ENCODE measurements at places on chromosomes 13 and 19.
A peak's percentile ranks its signal among the peaks of the same experiment; 100 is the strongest.

DNA sequence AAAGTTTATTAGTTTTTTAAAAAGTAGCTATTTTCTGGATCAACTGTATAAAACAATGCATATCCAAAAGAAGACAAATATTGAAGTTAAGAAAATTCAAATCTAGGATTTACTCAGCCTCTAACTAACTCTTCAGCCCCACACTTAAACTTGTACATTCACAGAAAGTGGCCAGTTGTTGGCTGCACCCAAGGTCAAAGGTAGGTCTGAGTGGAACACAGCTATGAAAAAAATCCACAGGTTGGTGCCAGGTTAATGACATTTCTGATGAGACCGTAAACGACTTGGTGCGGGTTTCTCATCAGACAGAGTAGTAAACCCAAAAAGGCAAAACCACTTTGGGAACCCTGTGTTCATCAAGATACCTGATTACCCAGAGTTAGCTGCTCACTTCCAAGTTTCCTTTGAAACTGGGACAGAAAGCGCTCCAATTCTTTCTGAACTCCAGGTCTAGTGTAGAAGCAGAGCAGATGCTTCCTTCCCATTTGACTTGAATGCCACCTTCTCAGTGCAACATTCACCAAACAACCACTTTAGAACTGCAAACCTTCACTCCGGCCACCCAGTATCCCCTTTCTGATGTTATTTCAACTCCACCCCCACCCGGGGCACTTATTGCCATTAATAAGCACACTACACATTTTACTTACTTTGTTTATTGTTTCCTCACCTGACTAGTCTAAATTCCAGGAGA is 208.3 kb upstream of the STARD13 start:
- no peak for DNase-seq

- no peak for DNase-seq
Measured at GRCh38 chr19:20279516-20279915, 112.5 kb downstream of the ZNF486 start.

DNA sequence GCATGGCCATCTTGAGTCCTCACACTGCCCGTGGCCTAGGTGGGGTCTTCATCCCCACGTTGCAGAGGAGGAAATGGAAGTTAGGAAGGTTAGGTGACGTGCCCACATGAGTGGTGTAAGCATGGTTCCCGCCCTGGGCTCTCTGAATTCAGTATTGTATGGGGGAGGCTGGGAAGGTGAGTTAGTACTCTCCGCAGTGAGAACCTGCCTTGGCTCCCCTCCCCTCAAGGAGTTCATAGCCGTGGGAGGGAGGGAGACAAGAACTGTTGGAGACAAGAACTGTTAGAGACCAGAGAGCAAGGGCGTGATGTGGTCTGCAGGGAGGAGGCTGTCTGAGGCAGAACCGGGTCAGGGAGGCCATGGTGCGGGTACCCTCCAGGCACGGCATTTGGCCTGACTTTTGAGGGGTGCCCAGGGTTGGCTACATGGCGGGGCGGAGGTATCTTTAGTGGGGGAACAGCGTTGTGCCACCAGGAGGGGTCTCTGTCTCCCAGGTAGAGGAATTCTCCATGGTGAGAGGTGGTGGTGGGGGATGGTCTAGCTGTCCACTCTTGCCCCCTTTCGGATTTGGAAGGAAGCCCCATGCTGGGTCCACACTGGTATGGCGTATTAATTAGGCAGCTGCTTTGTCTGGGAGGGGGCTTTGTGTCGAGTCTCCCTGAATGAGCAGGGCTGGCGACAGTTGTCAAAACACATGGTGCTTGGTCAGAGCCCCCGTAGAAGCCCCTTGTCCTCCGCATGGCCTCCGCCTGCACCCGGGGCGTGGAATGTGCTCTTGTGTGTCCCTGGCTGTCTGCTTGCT is 45.8 kb downstream of the CAPN12 start:
- DNase-seq: no peak

GRCh38 chr13:111539791-111540446 is 219.5 kb downstream of the TEX29 start:
- DNase-seq: no peak

- no peak for DNase-seq
Measured at GRCh38 chr19:18098891-18099622, 1.5 kb downstream of the MAST3 start.

GRCh38 chr13:97944396-97945029 is 9.0 kb upstream of the IPO5 start:
- DNase-seq: no peak

DNA sequence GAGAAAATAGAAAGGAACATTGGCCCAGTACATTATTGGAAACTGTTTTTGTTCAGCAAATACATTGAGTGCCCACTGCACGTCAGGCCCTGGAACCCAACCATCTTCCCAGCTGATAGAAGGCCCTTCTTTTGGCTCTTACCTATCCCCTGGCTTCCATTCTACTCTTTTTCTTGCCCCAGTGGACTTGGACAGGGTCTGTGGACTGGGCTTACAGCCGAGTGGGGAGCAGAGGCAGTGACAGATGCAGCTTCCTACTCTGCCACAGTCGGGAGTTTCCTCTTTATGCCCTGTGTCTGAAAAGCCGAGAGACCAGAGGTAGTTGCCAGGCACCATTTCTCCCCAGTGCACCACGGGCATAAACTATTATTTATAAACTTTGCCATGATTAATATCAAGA is 70.4 kb downstream of the ARHGAP35 start:
- DNase-seq: no peak

GRCh38 chr13:99296398-99296797 is 10.8 kb downstream of the GPR183 start:
- DNase-seq: no peak

GRCh38 chr19:10587022-10587838 is at the start of gene AP1M2:
AP1M2 (minus strand) TSS chr19:10587312; CDS start chr19:10587231, 81 bp downstream.
- no peak for DNase-seq

GRCh38 chr13:93413972-93414717 is 187.5 kb downstream of the GPC6 start:
- no peak for DNase-seq

GRCh38 chr19:45419396-45419795 is 4.3 kb downstream of the ERCC1 start:
- DNase-seq: peak; percentile 75

- no peak for DNase-seq
Measured at GRCh38 chr13:107139006-107139405, 571.1 kb upstream of the ARGLU1 start.

DNA sequence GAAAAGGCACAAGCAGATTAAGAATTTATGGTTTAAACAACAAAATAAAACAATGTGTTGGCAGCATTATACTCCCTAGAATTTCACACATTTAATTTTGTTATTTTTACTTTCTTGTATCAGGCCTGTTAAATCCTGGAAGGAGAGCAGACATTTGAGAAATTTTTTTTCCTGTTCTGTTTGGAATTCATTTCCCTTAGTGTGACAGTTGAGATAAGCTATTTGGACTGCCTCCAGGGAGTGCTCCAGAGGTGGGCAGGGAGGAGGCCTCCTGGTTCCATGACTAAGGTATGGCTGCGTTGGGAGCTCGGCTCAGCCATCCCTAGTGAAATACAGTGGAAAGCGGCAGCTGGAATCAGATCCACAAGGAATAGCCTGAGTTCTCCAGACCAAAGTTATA is 185.7 kb downstream of the KCNRG start:
- no peak for DNase-seq

DNA sequence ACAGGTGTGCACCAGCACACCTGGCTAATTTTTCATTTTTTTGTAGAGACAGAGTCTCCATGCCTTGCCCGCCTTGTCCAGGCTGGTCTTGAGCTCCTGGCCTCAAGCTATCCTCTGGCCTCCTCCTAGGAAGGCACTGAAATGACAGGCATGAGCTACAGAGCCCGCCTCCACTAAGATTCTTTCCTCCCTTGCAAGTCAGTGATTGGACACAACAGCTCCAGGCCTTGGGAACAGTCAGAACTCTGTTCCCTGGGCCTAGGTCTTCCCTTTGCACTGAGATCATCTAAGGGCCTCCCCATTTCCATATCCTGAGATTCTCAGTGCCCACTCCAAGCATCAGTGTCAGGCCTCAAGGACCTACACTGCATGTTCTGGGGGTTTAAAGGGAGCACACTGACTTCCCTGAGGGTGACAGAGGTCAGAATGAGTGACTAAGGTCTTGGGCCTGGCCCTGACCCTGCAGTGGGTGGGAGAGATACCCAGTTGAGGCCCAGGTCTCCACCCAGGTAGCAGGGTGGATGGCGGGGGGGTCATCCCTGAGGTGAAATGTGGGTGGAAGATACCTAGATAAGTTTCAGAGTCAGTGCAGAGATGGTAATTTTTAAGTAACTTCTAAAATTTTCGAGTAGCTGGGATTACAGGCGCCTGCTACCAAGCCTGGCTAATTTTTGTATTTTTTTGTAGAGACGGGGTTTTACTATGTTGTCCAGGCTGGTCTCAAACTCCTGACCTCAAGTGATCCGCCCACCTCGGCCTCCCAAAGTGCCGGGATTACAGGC is 17.3 kb upstream of the ERCC1 start:
- no peak for DNase-seq

GRCh38 chr19:1420590-1420989 is 13.2 kb downstream of the DAZAP1 start:
- no peak for DNase-seq

GRCh38 chr19:46901701-46902401 is 41.1 kb downstream of the ARHGAP35 start:
- no peak for DNase-seq

DNA sequence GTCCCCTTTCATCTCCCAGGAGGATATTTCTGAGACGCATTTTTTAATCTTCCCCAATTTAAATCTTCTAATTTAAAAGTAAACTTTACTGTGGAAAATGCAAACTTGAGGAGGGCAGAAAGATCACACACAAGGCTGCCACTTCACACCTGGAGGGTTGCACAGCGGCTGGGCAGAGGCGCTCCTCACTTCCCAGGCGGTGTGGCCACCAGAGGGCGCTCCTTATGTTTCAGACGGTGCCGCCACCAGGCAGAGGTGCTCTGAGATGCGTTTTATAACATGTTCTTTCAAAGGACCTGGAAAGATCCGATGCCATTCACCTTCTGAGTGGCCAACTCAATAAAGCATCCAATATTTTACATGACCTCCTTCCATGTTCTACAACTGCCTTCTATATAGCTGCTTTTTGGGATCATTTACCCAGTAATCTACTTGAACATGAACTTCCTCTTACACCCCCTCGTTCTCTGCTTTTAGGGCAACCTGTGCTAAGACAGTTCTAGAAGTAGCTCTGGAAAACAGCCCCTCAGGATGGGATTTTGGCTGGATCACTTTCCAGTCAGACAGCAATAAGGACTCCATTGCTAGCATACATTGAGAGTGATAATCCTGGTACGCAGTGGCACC is 14.8 kb upstream of the MTUS2 start:
- DNase-seq: peak; percentile 26

GRCh38 chr13:84894749-84895148 is 904.5 kb downstream of the SLITRK6 start:
- no peak for DNase-seq

- DNase-seq: no peak
Measured at GRCh38 chr19:28066161-28066560, 1146.8 kb downstream of the UQCRFS1 start.

GRCh38 chr19:4456476-4456842 is 1.1 kb downstream of the UBXN6 start:
- DNase-seq: no peak

- no peak for DNase-seq
Measured at GRCh38 chr13:46373623-46374022, 13.4 kb downstream of the RUBCNL start.

DNA sequence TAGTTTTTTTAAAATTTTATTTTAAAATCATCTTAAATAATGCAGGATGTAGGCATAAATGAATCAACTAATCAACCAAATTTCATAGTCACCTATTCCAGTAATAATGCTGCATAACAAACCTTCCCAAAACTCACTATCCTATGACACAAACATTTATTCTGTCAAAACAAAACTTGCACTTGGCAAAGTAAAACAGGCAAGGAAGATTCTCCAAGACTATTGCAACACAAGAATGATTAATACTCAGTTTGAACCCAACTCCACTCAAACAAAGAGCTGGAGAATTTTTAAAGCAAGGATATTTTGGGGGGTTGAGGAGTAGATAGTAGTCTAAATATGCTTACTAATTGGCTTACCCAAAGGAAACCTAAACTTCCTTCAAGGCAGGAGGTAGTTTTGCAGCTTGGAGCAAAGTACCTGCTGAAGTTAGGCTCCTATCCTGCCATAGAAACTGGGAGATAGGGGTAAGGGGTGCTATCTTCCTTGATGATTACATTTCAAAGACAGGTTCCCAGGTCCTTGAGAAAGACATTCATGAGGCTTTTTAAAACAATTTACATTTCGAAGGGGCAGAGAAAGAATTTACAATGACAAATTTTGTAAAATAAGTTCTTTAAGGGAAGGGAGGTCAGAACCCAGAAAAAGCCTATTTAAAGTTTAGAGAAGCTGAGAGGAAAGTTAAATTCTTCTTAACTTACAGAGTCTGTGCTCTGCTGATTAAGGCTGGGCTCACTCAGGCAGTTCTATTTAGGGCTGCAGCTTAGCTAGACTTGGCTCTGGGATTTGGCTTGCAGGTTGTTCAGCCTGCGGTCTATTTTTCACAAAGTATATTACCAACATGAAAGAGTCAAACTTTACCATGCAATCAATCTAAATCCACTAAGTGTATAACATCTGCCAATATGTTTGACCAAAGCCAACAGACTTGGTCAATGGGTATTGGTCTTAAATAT is 549.0 kb downstream of the KCTD12 start:
- no peak for DNase-seq

DNA sequence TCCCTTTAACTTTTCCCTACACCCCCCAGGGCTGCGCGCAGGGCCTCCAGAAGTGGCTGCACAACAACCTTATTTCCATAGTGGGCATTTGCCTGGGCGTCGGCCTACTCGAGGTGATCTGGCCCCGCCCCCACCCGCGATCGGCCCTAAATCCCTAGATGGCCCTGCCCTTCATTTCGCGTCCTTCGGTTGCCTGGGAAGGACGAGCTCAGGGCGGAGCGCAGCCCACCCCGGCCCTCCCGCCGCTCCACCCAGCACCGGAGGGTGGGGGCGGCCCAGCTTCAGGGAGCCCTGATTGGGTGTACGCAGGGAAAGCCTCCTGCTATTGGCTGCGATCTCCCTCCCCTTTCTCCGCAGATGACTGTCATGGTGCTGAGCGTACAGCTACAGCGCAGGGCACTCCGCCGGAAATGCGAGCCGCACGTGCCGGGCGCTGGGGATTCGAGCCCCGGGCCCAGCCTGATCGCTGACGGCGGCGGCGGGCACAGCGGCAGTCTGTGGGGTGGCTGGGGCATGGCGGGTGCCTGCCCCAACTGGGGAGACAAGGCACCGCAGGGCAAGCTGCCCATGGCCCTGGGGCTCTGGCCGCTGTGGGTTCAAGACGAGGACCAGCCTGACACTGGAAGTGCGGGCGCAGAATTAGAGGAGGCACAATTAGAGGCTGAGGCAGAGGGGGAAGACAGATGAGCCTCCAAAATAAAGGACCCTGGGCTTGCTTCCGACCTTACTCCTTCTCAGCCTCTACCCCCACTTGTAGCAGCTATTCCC is 4.3 kb downstream of the CD37 start:
- no peak for DNase-seq

DNA sequence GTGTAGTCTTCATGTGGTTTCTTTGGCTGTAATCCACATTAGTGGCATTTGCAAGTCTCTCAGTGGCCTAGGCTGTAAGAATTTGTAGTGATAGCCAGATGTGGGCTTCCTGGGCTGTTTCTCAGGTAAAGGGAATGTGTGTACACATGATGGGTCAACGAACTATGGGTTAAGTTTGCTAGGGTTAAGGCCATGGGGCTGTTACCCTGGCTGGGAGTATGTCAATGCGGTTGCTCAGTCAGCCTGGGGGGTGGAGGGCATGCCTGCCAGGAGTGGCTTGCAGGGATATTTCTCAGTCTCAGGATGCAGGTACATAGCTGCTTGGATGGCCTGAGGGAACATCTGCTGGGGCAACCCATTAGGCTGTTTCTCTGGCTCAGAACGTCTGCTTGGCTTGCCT is 13.4 kb downstream of the CYSLTR2 start:
- DNase-seq: no peak

Data from MM.1S (cell line).